Activated CD4-positive, alpha-beta T cell treated with anti-CD3 and anti-CD28 coated beads, Interleukin-2, amount 50 U/mL, for 16 hours (primary cell): ENCODE measurements at places on chromosomes 13 and 19.

GRCh38 chr13:51759240-51759639 lies 44.7 kb downstream of the DHRS12 start:
- no peak for DNase-seq

DNA sequence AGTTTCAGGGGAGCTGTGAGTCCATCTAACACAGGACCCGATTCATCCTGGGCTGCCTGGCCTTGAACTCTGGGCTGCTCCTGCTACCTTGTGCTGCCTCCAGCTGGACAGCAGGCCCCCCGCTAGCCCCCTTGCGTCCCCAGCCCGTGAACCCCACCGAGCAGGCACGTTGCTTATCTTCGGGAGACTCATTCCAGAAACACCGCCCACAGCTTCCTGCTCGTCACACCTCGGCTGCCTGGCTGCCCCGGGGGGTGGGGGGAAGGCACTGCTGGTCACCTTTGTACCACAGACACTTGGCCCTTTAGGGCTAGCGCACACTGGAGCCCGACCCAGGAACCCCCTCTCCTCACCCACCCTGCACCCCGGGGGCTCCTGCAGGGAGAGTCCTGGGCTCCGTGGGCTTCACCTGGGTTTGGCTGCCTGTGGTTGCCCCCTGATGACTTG lies 48.1 kb downstream of the CRTC1 start:
- DNase-seq: no peak

- peak; percentile 12 for DNase-seq
Measured at GRCh38 chr13:34409496-34410182, 532.4 kb upstream of the NBEA start.

GRCh38 chr13:30905932-30906383 lies at the start of gene MEDAG:
MEDAG (plus strand) TSS chr13:30906271; CDS start chr13:30906516, 245 bp downstream.
- DNase-seq: no peak

- no peak for DNase-seq
Measured at GRCh38 chr13:78476910-78477309, 126.4 kb downstream of the POU4F1 start.

- DNase-seq: no peak
Measured at GRCh38 chr19:3785451-3785937, 687 bp downstream of the MATK start.

GRCh38 chr19:17718947-17719711 lies at the start of gene MAP1S:
MAP1S (plus strand) TSS chr19:17719480; CDS start chr19:17719503, 23 bp downstream.
- DNase-seq: peak; percentile 80

GRCh38 chr19:30029721-30030510 lies 87.9 kb downstream of the URI1 start:
- peak; percentile 54 for DNase-seq

GRCh38 chr13:74184283-74184682 lies 50.1 kb upstream of the KLF12 start:
- DNase-seq: no peak

DNA sequence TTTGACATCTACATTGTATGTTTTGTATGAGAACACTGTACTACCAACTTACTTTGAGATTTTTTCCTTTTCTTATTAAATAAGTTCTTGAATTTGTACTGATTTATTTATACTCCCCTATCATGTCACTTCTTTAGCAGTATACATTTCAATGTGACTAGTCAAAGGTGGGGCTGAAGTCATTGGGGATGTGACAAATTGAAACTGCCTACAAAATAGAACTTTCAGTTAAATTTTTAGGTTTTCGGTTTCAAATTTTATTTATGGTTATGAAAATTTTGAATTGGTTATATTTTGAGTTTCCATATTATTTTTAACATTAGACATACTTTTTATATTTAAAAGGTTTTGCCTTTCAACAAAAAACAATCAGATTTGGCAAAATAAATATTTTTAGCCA lies 221.6 kb downstream of the NBEA start:
- no peak for DNase-seq

- DNase-seq: no peak
Measured at GRCh38 chr13:106296723-106297122, 238.7 kb downstream of the EFNB2 start.

DNA sequence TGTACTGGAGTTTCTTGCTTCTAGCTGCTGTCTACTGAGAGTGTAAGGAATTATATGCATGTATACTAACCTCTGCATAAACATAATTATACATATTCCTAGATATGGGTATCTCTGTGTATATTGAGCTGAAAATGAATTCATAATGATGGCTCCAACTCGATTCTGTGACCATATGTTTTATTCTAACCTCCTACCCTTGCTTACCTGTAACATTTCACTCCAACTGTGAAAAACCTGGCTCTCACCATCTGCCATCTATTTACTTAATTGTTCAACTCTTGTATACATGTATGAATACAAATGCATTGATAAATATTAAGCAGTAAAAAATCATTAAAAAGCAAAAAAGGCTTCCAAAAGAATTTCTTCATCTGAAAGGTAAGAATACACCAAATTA lies 1729.5 kb upstream of the SPRY2 start:
- no peak for DNase-seq

DNA sequence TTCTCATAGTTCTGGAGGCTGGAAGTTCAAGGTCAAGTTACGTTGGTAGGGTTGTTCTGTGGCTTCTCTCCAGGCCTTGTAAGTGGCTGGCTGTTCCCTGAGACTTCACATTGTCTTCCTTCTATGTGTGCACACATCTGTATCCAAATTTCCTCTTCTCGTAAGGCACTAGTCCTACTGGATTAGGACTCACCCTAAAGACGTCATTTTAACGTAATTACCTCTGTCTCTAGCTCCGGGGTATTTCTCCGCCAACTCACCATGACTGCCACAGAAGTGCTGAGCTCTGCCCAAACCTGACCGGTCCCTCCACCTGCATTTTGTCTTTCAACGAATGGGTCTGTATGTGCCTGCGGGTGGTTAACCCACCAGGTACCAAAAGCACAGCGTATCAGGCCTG lies 8.7 kb upstream of the SYDE1 start:
- no peak for DNase-seq

DNA sequence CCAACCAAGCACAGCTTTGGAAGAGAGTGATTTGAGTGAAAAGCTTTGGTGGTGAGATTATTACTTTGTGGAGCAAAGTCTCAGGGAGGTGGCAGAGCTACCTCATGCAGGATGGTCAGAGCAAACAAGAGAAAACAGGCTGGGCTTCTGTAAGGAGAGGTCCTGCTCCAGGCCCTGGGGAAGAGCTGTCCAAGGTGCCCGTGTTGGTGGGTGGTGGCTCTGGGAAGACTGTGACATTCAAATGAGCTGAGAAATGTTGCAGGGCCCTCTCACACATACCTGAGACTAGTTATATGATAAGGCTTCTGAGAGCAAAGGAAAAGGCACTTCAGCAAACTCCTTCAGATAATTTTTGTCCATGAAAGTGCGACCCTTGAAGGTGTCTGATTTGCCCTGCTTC lies 205.5 kb upstream of the SOX21 start:
- DNase-seq: no peak

- no peak for DNase-seq
Measured at GRCh38 chr19:14407605-14408484, 11.3 kb downstream of the DDX39A start.

GRCh38 chr13:91620670-91621141 lies 222.3 kb downstream of the GPC5 start:
- no peak for DNase-seq

- no peak for DNase-seq
Measured at GRCh38 chr13:71068041-71068440, 799.0 kb downstream of the DACH1 start.

DNA sequence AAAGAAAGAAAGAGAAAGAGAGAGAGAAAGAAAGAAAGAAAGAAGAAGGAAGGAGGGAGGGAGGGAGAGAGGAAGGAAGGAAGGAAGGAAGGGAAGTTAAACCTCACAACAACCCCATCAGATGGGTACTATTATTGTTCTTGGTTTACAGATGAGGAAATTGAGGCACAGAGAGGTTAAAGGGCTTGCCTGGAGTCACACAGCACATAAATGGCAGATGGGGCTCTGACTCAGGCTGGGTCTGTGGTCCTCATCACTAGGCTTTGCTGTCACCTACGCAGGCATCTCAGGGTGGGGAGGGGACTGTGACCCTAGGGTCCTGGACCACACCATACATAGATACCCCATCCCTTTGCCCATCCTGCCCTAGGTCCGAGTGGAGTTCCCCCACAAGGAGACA lies 36.3 kb downstream of the RDH8 start:
- no peak for DNase-seq

DNA sequence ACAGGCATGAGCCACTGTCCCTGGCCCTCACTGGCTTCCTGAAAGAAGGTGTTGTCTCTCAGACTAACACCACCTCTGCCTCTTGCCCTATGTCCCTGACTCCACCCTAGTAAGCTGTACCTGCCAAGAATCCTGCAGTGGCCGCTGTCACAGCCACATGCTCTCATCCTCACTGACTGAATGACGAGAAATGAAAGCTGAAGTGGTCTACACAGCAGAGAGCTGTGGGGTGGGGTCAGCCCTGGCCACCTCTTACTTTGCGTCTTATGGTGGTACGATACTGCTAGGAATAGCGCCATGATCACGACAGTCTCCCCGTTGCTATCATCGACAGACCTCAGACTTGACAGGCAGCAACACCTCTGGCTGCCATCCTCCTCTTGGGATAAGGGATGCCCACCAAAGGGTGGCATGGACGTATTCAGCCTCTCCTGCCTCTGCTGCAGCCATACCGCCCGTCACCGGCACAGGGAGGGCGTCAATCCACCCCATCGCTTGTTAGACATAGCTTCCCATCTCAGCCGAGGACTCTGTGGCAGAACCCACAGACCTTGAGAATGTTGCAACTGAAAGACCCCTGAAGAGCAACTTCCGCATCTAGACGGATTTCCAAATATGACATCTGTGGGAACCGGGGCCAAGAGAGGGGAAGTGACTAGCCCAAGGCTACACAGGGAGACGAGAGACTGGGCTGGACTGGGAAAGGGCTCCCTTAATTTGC lies 809 bp downstream of the MYO1F start:
- DNase-seq: peak; percentile 39

DNA sequence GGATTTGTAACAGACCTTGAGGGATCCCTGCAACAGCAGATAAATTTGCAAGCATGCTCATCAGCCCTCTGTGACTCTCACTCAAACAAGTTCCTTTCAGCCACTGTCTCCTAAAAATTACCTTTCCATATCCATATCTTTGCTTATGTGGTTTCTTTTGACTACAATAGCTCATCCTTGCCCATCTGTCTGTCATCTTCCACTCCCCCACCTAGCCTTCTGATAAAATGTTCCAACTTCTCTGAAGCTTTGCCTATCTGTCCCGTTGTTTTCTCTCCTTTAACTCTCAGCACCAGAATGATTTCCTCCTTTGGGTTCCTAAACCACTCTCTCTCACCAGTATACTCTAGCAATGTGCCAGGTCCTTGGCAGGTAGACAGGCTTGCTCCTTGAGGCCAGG lies 194.5 kb downstream of the VWA8 start:
- no peak for DNase-seq

- DNase-seq: no peak
Measured at GRCh38 chr13:61536433-61536832, 120.8 kb upstream of the PCDH20 start.

DNA sequence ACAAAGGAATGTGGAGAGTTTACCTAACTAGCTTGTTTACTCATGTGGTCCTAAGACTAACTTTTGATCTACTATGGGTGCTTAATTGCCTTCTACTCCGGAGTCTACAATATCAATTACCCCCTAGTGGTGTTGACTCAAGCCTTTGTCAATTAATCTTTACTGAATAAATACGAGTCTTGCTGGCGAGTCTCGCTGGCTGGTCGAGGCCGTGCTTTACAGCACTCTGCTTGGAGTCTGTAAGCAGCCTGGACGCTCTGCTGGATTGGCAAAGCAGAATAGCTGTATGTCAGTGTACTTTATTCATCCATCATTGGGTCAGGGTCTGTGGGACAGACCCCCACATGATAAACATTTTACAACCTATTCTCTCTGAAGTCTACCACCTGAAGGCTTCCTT lies 9.9 kb upstream of the SPART start:
- no peak for DNase-seq

DNA sequence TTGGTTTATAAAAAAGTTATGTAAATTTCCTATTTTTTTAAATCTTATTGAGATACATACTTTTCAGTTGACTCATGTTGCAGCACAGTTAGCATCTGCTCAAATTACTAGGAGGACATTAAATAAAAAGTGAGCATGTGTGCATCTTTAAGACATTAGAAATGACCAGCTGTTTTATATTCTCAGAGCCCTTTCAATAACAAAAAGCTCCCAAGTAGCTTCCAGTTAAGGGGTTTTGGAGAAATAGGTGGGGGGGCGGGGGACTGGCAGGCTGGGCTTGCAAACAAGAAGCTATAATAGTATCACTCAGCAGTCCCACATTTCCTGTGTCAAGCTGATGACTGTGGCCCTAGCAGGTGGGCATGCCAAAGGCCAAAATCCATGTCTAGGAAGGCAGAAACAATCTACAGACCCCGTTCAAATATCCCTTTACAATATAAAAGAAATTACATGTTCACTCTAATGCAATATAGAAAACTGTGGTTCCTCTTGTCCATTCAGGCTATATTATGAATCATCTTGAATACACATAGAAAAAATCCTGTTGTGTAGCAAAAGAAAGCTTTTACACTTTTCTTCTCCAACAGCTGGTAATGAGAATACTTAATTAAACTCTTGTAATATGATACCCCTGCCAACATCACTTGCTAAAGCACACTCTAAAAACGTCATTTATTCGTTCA lies 1713.2 kb upstream of the SLC10A2 start:
- no peak for DNase-seq

DNA sequence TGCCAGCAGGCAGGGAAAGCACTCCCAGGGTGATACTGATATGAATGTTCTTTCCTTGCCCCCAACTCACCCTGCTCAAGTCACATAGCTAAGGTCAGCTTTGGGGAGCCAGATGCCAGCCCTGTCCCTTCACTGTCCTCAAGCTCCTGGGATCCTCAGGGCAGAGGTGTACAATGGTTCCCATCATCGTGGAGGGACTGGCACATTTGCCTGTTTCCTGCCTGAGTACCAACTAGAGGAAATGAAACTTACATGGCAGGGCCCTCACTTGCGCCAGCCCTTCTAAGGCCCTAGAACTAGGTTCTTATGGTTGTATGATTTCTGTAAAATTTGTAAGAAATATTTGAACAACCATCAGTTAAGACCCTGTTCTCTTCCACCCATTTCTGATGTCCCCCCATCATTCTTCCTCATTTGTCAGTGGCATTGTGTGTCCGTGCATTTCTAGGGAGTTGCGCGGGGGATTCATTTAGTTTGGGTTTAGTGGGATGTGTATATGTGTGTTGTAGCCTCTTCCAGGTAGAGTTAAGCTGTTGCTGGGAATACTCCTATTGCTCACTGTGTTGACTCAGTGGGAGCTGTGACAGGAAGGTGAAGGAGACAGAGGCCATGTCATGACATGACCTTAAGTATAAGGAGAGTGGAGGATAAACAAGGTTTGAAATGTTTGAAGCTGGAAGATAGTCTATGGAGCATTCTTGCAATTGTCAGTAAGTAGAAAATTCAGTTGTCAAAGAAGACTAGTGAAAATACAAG lies 41.3 kb upstream of the RCBTB2 start:
- no peak for DNase-seq

DNA sequence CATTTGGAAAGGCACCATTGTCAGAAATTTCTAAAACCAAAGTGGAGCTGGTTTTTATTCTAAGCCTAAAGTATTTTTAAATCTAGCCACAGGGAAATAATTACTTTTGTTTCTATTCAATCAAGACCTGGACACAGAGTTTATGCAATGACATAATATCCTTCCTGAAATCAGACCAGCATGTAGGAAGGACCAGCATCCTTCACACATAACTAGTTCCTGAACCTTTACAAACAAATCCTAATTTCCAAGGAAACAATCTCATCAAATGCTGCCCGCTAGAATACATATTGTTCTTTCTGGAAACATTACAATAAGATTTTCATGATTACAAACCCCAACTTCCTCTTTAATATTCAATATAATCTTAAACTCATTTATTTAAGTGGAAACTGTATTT lies 1.5 kb downstream of the STARD13 start:
- DNase-seq: no peak
